Activated CD4-positive, alpha-beta T cell treated with anti-CD3 and anti-CD28 coated beads for 36 hours (primary cell): ENCODE measurements at places on chromosomes 7 and 10. TPM values are rescaled to one million over a fixed set of nuclear protein-coding genes. Genes with fewer than 3 reads are reported as not detected.

DNA sequence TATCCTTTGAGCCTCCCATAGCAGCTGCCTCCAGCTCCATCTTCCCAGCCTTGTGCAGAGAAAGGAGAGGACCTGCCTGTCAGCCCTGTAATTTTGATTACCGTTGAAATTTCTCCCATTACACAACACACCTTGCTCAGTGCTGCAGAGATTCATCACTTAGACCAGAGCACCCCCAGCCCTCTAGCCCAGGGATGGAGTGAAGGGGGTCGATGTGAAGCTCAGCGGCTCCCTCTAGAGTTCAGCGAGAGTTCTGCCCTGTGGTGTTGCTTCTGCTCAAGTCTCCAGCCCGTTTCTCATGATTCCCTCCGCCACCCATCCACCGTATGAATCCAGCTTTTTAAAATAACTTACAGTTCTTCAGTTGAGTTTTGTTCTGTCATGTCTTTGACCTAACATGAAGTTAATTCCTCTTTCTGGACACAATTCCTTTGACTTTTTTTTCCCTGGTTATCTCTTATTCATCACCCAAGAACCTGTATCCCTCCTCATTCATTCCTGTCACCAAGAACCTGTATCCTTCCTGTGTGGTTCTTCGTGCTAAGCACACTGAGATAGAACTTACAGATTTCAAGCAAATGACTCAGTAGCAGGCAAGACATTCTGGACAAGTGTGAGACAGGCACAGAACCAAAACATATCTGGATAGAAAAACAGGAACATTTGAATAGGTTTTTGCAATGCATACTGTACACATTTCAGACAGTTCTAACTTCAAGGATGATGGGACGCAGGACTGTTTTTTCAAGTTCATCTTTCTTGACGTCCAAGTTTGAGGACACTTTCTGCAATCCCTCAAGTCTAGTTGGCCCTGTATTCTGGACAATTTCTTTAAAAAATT is 35.0 kb upstream of the ZNF32 start:
- H3K4me1 ChIP-seq, result peaks cover 2% of the 10 kb centered on the region
- H3K36me3 ChIP-seq, result no peaks in the 10 kb centered on the region
- H3K4me3 ChIP-seq, result no peak overlapping the region
- H3K27ac ChIP-seq, result no peak overlapping the region
- peaks cover 29% of the 10 kb centered on the region for H3K27me3 ChIP-seq

DNA sequence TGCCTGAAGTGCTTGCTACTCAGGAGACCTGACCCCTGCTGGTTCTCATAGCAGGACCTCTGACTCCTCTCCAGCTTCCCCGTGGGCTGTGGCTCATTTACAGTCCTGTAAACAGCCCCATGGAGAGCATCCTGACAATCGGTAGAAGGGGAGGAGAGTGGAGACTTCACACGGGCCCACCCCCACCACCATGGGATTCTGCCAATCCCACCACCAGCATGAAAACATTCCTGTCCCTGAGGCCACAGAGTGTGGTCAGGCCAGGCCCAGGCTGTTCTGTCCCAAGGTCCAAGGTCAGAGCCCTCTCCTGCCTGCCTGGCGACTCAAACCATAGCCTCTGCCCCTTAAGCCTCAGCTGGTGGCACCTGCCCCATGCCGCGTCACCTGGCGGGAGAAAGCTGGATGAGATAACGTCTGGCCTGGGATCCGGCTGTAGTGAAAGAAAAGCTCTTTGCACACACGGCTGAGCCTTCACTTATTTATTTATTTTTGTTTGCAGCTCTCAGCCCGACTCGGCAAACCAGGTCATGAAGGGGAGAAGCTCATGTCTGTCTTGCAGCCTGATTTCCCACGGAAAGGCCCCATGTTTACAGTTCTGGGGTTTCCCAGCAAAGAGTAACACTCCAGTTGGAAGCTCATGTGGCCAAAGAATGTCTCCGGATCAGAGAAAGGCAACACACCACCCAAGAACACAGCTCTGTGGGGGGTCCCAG is 293.6 kb upstream of the ZMIZ1 start:
- no peaks in the 10 kb centered on the region for H3K36me3 ChIP-seq
- DNase-seq, result no peak
- H3K27ac ChIP-seq, result no peak overlapping the region
- no peak overlapping the region for H3K4me3 ChIP-seq
- no peaks in the 10 kb centered on the region for H3K4me1 ChIP-seq
- H3K27me3 ChIP-seq, result no peaks in the 10 kb centered on the region

GRCh38 chr7:131370523-131370968 is 42.9 kb downstream of the MKLN1 start:
- DNase-seq, result peak; percentile 30
- no peak overlapping the region for H3K4me3 ChIP-seq
- no peak overlapping the region for H3K27ac ChIP-seq
- no peaks in the 10 kb centered on the region for H3K27me3 ChIP-seq
- peaks cover 4% of the 10 kb centered on the region for H3K36me3 ChIP-seq
- peaks cover 70% of the 10 kb centered on the region for H3K4me1 ChIP-seq

GRCh38 chr10:106956216-106956915 is 208.1 kb downstream of the SORCS1 start:
- H3K27me3 ChIP-seq, result no peaks in the 10 kb centered on the region
- H3K4me3 ChIP-seq, result no peak overlapping the region
- no peak for DNase-seq
- no peaks in the 10 kb centered on the region for H3K36me3 ChIP-seq

DNA sequence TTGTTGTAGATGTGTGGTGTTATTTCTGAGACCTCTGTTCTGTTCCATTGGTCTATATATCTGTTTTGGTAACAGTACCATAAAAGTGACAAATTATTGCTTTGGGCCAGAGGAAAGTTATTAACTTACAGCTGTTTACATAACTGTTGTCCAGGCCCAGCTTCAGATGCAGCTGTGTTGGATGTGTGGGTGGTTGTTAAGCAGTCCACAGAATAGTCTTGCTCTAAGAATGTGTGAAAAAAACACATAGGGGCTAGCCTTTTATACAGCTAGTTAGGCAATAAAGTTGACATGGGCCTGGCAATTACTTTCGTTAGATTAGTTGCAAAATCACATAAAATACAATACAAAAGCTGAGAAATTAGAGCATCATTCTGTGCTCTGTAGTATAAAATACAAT is 31.9 kb downstream of the DLD start:
- peaks cover 62% of the 10 kb centered on the region for H3K36me3 ChIP-seq
- no peak for DNase-seq

- H3K4me3 ChIP-seq, result no peak overlapping the region
- no peak overlapping the region for H3K27ac ChIP-seq
- no peak for DNase-seq
- H3K4me1 ChIP-seq, result no peaks in the 10 kb centered on the region
Observed at GRCh38 chr10:44293306-44293778, 91.6 kb downstream of the CXCL12 start.

DNA sequence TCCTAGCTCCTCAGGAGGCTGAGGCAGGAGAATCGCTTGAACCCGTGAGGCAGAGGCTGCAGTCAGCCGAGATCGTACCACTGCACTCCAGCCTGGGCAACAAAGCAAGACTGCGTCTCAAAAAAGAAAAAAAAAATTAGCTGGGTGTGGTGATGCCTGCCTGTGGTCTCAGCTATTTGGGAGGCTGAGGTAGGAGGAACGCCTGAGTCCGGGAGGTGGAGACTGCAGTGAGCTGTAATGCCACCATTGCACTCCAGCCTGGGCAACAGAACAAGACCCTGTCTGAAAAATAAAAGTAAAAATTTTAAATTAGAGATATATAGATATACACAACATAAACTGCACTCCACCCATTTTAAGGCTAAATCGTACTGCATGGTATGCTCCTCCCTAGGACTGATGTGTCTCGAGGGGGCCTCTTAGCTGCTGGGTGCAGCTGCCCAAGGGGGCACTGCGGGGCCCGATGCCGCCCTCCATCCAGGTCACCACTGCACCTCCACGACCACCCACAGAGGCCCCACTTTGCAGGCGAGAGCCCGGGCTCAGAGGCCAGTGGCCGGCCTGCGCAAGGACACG is 40.9 kb upstream of the FOXK1 start:
- H3K36me3 ChIP-seq, result peaks cover 5% of the 10 kb centered on the region
- peaks cover 9% of the 10 kb centered on the region for H3K4me1 ChIP-seq
- no peaks in the 10 kb centered on the region for H3K27me3 ChIP-seq
- peak; percentile 37 for DNase-seq
- H3K27ac ChIP-seq, result peak overlapping the region; percentile 65
- peak overlapping the region; percentile 71 for H3K4me3 ChIP-seq

GRCh38 chr7:45937301-45937700 is 16.2 kb upstream of the IGFBP3 start:
- no peaks in the 10 kb centered on the region for H3K36me3 ChIP-seq
- H3K27me3 ChIP-seq, result peaks cover 17% of the 10 kb centered on the region
- H3K4me3 ChIP-seq, result no peak overlapping the region
- DNase-seq, result no peak
- H3K4me1 ChIP-seq, result peaks cover 12% of the 10 kb centered on the region
- no peak overlapping the region for H3K27ac ChIP-seq

- no peak overlapping the region for H3K27ac ChIP-seq
- H3K4me1 ChIP-seq, result peaks cover 28% of the 10 kb centered on the region
- DNase-seq, result no peak
- H3K4me3 ChIP-seq, result no peak overlapping the region
- H3K36me3 ChIP-seq, result peaks cover 73% of the 10 kb centered on the region
Observed at GRCh38 chr10:992467-992866, 4.2 kb downstream of the GTPBP4 start.

DNA sequence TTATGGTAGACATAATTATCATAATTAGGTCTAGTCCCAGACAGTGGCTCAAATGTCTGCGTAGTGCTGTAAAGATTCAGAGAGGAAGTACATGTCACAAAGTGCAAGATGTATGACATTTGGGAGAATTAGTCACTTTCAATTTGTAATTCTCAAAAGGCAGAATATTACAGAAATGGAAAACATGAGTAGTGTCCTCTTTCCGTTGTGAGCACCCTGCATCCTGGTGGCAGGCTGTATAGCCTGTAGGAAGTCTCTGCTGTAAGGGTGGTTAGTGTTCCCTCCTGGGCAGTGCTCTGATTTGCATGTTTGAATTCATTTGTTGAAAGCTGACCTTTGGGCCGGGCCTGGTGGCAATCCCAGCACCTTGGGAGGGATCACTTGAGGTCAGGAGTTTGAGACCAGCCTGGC is 17.0 kb downstream of the CDK14 start:
- no peaks in the 10 kb centered on the region for H3K36me3 ChIP-seq
- H3K27ac ChIP-seq, result peak overlapping the region; percentile 75
- peak; percentile 55 for DNase-seq
- no peak overlapping the region for H3K4me3 ChIP-seq

Gene MBL2
- total RNA-seq, result not detected

Gene AGR2
- total RNA-seq, result not detected
